ENCODE measurements at places on chromosomes 1 and 21. TPM values are rescaled to one million over a fixed set of nuclear protein-coding genes. Genes with fewer than 3 reads are reported as not detected.

STX12 gene
- 61.5 TPM for total RNA-seq

SH3BGR gene
- 1.4 TPM for total RNA-seq

HOOK1 gene
- total RNA-seq = under 0.01 TPM

RHOU gene
- 25.9 TPM for total RNA-seq

KLF17 gene
- 1.4 TPM for total RNA-seq
